ENCODE measurements at places on chromosomes 13 and 19.
A peak's percentile ranks its signal among the peaks of the same experiment; 100 is the strongest.

GRCh38 chr19:57363688-57364181 lies 384 bp downstream of the TRAPPC2B start:
- DNase-seq: no peak

DNA sequence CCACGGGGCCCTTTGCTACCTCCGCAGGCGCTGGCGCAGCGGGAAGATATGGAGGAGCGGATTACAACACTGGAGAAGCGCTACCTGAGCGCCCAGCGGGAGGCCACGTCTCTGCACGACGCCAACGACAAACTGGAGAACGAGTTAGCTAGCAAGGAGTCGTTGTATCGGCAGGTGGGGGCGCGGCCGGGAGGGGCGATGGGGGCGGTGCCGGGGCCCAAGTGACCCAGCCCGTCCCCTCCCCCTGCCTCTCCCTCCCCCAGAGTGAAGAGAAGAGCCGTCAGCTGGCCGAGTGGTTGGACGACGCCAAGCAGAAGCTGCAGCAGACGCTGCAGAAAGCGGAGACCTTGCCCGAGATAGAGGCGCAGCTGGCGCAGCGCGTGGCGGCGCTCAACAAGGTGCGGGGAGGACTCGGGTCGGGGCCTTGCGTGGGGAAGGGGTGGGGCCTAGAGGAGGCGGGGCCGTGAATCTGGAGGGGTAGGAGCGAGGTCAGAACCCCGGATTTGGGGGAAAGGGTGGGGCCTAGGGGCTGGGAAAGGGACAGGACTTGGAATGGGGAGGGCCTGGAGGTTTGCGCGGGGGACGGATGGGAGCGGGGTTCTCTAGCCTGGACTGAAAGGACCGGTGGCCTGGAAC lies 13.7 kb downstream of the PPFIA3 start:
- no peak for DNase-seq

GRCh38 chr13:33509642-33510229 lies 224.2 kb upstream of the STARD13 start:
- DNase-seq: no peak

- no peak for DNase-seq
Measured at GRCh38 chr13:27360562-27360961, 63.9 kb upstream of the GTF3A start.

DNA sequence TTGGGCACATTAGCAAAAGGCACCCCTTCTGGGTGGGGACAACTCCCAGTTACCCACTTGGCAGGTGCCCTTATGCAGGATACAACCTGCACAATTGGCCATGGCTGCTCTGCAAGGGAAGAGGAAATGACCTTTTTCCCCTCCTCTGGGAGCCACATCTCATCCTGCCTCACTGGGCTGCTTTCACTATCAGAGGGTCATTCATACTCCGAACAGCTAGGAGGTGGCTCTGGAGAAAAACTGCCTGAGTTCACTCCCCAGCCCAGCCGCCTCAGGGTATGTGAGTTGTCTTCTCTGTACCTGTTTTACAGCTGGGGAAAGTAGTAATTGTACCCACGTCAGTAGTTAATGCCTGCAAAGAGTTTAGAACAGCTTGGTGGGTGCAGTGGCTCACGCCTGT lies 7.1 kb upstream of the ACTN4 start:
- DNase-seq: no peak

DNA sequence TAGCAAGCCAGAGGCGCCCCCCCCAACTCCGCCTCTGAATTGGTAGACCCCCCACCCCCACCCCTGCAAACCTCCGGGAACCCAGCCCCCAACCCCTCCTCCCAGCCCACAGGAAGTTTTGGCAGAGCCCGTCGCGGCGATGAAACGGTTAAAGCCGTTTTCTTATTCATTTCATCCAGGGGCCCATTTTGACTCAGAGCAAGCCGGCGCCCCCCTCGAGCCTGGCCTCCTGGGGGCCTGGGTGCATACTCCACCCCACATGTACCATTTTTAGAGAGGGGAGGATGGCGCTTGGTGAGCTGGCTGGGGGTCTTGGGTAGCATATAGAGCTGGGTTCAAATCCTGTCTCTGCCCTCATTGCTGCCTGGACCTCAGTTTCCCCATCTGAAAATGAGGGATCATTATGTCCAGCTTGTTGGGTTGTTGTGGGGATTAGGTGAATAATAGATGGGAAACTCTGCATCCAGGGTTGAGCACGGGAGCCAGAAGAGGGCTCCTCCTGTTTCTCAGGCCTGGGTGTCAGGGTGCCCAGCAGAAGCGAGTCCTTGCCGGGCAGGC lies 7.9 kb upstream of the JUNB start:
- peak; percentile 29 for DNase-seq

DNA sequence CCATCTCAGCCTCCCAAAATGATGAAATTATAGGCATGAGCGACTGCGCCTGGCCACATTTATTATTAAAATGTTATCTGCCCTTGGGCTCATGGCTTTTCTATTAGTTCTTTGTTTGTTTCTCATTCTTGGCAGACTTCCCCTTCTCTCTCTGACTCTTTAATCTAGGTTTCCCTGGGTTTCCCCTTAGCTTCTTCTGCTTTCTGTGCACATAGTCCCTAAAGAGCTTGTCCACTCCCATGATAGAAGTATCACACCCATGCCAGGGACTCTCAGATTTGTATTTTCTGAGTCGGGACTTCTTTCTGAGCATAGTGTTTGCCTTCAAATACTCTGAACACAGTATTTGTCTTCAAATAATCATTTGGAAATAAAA lies 38.6 kb upstream of the ITM2B start:
- no peak for DNase-seq

DNA sequence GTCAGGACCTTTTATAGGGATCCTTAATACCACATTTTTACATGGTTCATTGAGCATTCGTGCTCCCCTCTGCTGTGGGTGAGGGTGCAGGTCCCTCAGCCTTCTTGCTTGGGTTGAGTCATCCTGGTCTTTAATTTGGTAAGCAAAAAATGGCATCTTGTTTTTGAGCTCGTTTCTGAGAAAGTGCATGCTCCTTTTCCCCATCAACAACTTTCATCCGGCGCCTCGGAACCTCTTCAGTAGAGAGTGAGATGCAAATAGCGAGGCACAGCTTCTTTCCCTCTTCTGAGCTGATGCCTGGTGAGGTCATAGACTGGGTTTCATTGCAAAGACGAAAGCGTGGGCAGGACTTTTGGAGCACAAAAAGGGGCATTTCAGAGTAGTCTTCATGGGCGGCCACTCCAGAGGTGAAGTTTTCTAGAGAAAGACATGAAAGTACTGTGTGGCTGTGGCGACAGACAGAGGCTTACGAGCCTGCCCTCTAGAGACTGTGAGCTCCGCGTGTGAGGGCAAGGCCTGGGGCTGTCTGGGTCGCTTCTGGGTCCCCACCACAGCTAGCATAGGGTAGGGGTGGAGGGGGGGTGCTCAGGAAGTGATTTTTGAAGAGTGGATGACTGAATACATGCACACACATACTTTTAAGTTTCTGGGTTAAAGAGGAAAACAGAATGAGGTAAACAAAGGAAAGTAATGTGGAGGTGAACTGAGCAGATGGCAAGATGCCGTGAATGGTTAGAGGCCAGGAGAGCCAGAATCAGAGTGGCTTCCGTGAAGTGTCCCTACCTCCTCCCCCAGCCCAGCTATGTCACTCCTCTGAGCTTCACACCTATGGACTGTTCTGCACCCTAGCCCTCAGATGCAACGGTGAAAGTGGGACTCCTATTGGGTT lies 44.3 kb downstream of the BBC3 start:
- DNase-seq: peak; percentile 96

DNA sequence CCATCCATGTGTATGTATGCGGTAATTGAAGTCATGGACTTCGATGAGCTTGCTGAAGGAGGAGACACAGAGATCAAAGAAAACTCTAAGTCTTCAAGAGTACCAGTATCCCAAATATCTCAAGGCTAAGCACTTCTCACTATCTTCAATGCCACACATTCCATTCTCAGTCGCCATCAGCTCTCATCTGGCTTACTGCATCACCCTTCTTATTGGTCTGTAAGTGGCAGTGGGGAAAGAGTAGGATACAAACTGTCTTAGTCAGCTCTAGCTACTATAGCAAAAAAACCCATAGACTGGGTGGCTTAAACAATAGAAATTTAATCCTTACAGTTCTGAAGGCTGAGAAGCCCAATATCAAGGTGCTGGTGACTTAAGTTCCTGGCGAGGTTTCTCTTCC lies 218.7 kb downstream of the POSTN start:
- DNase-seq: no peak

DNA sequence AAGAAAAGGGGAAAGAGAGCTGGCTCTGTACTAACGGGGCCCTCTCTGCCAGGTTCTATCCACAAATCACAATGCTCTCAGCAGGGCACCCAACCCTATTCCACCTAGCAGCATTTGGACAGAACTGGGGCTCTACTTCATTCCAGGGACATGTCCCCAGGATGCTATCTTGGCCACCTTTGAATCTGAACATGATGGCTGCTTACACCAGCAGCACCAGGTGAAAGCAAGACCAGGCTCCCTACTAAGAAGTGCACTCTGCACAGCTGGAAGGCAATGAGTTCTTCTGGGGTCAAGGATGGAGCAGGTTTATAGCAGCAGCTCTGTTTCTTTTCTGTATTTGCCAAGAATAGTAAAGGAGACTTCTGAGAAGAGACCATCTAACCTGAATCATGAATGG lies 222.4 kb downstream of the DACH1 start:
- DNase-seq: no peak

DNA sequence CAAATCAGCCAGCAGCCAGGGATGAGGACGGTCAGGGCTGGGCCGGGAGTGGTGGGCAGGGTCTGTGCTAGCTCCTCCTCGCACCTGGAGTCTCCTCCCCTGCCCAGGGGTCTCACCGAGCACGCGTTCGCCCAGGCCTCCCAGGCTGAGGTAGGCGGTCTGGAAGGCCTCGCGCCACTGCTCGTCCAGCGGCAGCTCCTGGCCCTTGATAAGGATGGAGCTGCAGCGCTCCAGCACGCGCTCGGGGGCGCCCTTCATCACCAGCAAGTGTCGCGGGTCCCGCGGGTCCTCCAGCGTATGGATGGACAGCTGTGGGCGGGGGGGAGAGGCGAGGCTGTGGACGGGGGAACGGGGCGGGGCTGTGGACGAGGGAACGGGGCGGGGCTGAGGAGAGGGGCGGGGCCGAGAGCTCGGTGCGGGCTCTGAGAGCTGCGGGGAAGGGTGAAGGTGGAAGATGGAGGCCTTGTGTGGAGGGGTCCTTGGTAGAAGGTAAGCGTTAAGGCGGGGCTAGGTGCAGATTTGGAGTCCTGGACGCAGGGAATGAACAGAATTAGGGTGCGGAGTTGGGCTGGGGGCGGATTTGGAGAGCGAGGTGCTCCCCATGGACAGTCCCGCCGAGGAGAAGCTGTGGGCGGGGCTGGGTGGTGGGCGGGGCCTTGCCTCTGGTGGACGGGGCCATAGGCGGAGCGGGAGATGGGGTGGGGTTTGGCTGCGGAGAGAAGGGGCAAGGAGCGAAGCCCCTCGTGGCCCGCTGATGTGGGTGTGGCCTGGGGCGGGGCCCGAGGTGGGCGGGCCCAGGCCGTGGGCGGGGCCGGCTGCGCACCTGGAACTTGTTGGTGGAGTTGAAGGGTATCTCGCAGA lies 5.7 kb downstream of the ATP4A start:
- peak; percentile 18 for DNase-seq

DNA sequence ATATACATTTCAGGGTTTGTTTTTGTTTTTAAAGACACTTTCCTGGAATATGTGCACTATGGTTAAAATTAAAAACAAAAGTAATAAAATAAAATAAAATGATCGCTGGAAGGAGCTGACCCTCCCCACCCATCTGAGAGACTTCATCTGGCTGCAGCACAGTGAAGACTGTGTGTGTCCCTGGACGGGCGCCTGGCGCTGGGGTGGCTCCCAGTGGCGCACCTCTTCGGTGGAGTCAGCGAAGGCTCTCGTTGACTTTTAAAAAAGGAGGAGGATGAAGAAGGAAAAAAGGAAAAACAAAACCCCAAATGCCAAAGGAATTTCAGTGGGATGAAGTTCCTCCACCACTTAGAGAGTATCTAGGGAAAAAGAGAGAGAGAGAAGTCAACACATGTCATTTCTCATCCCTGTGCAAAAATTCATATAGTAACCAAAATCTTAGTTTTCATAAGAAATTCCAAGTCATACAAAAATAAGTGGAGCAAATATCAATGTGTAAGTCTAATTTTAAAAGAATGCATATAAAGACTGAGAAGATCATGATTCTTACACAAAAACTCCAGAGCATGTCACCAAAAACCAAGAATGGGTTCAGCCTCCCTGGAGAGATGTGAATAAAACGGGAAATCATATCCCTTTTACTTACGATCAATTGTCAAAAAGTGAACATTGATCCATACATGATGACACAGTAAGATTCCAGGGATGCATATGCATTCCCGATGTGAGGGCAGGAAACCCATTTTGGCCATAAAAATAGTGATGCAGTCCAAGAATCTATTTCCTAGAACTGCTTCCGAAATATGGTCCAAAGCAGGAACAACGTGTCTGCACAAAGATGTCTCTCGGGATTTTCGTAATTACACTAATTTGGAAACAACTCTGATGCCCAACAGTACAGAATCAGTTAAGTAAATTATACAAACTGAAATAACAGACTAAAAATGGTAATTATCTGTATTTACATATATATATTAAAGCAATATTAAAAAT lies 123.8 kb downstream of the STK24 start:
- DNase-seq: no peak
